Umbilical cord (tissue), 2 donors: ENCODE measurements at places on chromosomes 6 and 20.

GRCh38 chr6:143896126-143896860, 32.0 kb downstream of the ZC2HC1B start:
- DNase-seq, result no peak

- DNase-seq, result no peak
Measured at GRCh38 chr20:57476641-57477461, 48.1 kb downstream of the CTCFL start.

GRCh38 chr20:24289737-24290481, 179.5 kb upstream of the SYNDIG1 start:
- DNase-seq, result no peak

DNA sequence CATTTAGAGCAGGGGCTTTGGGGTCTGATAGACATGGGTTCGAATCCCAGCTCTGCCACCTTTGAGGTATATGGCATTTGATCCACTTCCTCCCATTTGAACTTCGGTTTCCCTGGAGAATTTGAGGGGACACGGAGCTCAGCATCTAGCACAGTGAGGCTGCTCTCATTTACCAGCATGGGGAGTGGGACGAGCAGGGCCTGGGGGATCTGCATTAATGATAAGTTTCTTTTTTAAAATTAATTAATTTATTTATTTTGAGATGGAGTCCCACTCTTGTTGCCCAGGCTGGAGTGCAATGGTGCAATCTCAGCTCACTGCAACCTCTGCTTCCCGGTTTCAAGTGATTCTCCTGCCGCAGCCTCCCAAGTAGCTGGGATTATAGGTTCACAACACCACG, 52.6 kb downstream of the VSTM2L start:
- DNase-seq, result no peak

DNA sequence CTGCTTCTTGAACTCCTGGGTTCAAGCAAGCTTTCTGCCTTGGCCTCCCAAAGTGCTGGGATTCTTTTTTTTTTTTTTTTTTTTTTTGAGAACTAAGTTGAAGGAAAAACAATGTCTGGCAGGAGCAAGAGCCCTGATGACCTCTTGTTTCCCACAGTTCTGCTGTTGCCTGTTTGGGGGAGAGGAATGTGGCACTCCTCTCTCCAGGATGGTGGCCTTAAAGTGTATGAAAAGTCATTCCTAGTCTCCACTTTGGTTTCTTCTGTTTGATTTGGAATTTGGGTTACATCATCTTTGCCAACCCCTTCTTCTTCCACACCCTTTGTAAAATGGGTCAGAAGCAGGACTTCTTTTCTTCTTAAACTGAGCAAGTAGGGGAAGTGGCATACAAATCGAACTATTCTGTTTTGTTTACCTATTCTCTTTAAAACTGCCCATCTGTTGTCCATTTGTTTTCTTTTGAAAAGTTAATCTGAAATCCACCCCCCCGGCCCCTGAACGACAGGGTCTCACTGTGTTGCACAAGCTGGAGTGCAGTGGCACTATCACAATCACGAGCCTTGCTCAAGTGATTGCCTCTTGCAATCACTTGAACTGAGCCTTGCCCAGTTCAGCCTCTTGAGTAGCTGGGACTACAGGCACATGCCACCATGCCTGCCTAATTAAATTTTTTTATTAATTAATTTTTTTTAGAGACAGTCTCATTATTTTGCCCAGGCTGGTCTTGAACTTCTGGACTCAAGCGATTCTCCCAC, 11.3 kb downstream of the CARMIL1 start:
- no peak for DNase-seq

- DNase-seq, result no peak
Measured at GRCh38 chr6:11975353-11975977, 36.6 kb upstream of the HIVEP1 start.

DNA sequence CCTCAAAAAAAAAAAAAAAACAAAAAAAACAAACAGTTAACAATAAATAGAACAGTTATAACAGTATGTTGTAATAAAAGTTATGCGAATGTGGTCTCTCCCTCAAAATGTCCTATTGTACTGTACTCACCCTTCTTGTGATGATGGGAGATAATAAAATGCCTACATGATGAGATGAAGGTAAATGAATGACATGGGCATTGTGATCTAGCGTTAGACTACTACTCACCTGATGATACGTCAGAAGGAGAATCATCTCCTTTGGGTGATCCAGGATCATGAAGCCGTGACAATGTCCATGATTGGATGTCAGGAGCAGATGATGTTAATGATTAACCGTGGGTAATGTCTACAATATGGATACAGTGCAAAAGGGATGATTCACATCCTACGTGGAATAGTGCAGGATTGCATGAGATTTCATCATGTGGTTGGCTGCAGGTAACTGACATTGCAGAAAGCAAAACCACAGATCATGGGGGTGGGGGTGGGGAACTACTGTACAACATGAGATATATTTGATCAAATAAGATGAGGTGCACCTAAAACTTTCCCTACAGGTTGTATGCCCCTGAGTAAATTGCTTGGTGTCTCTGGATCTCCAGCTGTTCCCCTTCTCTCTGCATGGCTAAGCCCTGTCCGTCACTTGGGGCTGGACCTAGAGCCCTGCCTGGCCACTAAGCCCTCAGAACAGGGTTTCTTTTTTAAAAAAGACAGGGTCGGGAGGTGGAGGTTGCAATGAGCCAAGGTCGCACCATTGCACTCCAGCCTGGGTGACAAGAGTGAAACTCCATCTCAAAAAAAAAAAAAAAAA, 6.2 kb upstream of the RBCK1 start:
- DNase-seq, result no peak

- DNase-seq, result no peak
Measured at GRCh38 chr6:122740091-122740490, 39.4 kb upstream of the FABP7 start.

DNA sequence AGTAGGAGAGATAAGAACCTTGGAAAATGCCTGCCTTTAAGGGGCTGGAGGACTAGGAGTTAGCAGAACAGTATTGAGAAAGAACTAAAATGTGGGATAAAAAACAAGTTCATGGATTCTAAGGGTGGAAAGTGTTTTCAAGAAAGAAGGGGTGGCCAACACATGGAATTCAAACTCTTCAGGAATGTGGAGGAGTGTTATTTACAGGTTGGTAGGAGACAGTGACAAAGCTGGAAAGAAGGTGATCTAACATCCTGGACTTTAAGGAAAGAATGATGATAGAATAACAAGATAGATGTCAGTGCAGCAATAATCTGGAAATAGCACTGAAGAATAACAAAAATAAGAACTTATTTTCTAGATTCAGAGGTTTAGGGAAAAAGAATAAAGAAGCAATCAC, 54.0 kb upstream of the TNFRSF21 start:
- no peak for DNase-seq

DNA sequence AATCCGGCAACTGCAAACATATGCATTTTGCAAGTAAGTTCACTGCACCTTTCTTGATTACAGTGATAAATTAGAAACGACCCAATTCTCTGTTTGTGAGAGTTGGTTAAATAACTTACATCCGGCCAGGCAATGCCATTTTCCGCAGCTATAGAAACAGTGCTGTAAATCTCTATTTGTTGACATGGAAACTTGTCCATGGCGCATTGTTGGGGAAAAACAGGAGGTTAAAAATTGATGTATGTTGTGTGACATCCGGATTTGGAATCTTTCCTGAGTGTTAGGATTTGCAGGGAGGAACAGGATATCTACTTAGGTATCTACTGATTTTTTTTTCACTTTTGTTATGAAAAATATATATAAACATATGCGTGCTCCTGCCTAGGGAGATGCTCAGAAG, 66.5 kb downstream of the DLGAP4 start:
- no peak for DNase-seq

DNA sequence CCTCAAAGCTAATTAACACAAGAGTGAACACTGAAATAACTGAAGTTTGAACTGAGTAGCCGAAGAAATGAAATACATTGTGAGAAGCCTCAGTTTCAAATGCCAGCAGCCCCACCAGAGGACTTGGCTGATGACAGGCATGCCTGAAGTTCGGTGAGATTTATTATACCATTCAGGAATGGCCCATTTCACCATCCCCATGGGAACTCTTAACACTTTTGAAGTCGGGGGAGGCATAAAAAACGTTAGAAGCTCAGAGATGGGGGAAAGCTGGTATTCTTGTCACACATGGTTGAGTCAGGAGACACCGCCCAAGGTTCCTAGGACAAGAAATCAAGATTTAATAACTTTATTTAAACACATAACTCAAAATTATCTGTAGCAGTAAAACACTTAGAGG, 17.6 kb upstream of the SLC22A3 start:
- DNase-seq, result peak; percentile 25

- DNase-seq, result peak; percentile 93
Measured at GRCh38 chr6:116370760-116371119, at the start of gene DSE. DSE (plus strand) TSS chr6:116370947; CDS start chr6:116399251, 28,304 bp downstream.

DNA sequence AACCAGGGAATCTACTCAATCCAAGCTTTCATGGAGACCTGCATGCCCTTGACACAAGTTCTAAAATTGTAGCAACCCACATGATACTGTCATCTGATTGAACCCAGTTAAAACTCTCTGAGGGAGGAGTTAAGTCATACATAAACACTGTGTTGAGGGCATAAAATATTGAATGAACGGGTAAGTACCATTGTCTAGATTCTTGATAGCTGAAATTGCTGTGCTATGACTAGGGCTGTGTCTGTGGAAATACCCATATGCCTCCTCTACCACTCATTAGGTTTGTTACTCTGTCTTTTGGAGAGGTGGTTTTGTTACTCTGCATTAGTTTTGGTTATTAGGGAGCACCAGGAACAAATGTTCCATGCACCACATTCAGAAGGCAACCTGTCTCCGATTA, 7.6 kb downstream of the ENPP4 start:
- no peak for DNase-seq

GRCh38 chr20:38021087-38021772, 12.0 kb downstream of the TTI1 start:
- no peak for DNase-seq

- no peak for DNase-seq
Measured at GRCh38 chr20:43404878-43405277, 52.8 kb upstream of the SRSF6 start.

- DNase-seq, result no peak
Measured at GRCh38 chr6:21931641-21932335, 338.2 kb downstream of the SOX4 start.

GRCh38 chr6:33195304-33196165, 3.3 kb upstream of the COL11A2 start:
- no peak for DNase-seq

DNA sequence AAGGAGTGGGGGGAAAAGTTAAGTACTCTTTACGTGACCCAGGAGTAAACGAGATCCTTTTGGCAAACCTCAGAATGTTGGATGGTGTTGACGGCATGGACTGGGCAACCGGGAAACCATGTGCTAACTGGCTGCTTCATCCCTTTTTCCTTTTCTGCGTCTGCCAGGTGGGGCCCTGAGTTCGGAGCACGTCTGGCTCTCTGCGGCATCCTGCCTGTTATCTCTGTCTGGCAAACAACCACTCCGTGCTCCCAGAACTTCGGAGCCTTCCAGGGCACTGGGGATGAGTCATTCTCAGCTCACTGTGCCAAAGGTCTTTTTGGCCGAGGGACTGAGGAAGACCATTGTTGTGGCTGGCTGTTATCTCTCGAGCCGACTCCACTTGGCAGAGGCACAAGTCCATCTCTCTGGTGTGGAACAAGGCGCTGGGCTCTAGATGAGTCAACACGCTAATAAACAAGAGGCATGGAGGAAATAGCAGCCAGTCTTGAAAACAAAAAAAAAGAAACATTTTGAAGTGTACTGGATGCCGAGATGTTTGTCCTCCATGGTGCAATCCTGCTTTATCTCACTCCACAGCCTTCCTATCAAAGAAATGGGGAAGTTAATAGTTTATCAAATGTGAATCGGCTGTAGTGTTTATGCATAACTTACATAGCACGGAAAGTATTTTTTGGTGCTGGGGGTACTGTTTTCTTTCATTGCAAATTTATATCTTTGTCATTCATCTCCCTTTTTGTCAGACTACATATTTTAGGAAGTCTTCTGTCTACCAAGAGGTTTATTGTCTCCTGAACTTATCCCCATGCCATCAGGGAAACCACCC, 64.6 kb upstream of the TXNDC5 start:
- DNase-seq, result peak; percentile 98
